ENCODE measurements at places on chromosomes 5 and 9.

DNA sequence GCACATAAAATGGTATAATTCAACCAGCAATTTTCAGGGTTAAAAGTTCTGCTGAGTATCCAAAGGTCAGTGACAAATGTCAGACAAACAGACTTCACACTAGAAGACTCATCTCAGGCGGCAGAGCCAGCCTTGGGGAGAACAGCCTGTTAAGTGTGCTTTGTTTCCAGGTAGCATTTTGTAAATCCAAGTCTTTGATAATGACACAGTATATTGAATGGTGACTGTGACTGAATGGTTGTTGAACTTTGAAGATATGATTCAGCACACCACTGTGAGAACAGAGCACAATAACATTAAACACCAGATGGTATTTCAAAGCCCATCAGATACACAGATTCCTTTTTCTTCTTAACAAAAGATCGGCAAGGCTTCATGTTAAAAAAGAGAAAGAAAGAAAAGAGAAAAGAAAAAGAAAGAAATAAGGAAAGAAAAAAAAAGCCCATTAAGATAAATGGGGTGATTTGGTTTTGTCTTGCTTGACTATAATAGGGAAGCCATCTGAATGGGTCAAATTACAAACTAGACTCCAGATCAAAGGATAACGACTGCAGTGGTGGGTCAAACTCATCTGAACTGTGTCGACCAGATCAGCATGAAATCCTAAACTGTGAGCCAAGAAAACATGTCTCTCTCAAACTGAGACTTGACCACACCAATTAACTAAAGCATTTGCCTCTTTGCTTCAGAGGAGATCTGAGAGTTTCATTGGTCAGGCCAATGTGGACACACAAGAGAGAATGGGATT lies 313.0 kb upstream of the ZNF608 start:
- no peak for DNase-seq

DNA sequence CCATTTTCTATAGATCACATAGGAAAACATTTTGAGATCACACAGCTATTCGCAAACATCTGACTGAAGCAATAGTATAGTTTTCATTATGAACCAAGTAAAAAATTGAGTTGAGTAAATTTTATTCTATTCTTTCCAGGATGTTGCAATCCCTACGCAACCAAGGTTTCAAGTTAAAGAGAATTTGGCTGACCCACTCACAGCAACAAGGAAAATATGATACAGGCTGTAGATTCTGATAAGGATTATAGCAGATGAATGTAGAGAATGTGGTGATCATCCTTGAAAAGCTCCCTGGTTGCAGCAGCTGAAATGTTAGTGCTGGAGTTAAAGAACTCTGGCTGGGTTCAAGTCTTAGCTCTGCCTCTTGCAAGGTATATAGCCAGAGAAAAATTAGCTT lies 4.7 kb downstream of the ABCA1 start:
- peak; percentile 55 for DNase-seq

- no peak for DNase-seq
Observed at GRCh38 chr5:4348919-4349318, 753.3 kb downstream of the IRX1 start.

DNA sequence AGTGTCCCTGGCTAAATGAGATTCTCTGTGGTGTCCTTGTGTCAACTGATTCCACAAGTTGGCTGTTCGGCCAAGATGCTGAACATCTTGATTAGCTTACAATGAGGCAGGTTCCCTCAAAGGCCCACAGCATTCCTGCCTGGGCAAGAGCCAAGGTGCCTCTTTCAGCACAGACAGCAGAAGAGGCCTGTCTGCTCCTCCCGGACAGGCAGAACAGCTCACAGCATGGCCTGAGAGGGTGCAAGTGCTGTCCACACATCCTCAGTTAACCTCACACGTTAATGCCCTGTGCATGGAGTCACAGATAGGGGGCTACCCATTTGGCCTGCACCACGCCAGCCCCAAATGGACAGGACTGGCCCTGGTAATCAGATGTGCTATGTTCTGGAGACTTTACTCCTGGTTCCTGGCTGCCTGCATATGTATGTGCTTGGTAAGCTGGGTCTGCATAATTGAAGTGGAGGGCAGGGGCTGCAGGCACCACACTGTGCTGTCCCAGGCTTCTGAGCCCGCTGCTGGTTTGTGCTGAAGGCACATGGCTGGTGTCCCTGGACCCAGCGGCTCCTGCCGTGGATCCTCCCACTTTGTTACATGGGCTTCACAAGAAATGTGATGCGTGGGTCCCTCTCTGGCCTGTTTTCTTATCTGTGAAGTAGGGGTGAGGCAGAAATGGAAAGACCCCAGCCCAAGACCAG lies 8.9 kb downstream of the CSF2 start:
- no peak for DNase-seq

DNA sequence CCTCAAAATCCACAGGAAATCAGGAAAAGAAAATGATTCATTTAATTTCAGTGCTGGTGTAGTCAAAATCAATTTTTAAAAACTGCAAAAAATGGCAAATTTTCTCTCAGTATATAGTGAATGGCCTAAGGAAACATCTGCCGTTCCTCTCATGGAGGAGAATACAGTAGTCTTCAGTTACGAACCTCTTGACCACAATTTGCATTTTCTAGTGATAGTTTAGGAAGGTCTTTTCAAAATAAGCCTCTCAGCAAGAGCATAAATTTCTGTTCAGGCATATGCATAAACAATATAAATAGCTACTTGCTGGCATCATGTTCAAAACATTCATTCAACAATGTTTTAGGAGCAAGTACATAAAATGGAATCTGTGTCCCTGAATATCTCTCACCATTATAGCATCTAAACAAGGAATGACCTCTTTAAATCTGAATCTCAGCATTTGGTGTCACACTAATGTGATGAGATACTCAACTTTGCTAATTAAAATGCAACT lies 33.5 kb downstream of the HAPLN1 start:
- no peak for DNase-seq

DNA sequence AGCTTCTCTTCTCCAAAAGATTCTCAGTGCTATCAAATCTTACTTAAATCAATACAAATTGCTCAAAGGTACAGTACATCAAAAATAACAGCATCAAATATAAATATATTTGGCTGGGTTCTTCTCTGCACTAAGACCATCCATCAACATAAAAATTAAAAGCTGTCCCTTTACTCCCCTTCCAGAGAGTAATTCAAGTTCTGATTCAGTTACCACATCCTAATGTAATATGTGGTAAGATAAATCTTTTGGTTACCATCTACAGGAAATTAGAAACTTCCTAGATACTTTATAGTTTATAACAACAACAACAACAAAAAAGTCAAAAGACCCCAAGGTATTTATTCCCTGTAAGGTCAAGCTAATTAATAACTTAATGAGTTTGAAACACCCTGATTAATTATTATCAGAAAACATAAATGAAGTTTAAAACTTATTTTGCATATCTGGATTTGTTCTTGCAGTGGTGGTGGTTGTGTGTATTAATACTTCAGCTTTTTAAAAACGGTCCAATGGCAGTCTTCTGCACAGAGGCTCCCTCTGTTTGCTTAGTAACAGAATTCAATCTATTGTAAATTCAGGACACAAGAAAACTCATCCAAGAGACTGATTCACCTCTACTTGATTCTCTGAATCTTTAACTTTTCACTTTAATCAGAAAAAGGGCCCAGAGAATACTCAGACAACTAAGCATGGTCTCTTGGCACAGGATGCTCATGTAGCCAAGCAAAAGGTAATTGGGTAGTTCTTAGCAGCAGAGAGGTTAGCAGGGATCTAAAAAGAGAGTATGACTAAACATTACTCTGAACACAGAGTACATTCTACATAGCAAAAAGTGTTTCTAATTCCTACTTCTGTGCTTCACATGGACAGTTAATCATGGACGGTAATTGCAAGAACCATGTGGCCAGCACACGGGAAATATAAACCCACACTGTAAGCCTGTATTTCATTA lies 20.1 kb downstream of the DIAPH1 start:
- no peak for DNase-seq

DNA sequence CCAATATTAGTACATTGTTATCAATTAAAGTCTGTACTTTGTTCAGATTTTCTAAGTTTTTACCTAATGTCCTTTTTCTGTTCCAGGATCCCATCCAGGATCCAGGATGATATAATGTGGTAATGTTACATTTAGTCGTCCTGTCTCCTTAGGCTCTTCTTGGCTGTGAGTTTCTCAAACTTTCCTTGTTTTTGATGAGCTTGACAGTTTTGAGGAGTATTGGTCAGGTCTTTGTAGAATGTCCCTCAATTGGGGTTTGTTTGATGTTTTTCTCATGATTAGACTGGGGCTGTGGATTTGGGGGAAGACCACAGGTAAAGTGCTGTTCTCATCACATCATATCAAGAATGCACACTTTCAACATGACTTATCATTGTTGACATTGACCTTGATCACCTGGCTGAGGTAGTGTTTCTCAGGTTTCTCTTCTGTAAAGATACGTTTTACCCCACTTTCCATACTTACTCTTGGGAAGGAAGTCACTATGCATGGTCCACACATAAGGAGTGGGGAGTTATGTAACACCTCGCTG lies 9.6 kb downstream of the NDFIP1 start:
- DNase-seq, result no peak

GRCh38 chr5:42878550-42878949 lies 66.9 kb upstream of the SELENOP start:
- no peak for DNase-seq

DNA sequence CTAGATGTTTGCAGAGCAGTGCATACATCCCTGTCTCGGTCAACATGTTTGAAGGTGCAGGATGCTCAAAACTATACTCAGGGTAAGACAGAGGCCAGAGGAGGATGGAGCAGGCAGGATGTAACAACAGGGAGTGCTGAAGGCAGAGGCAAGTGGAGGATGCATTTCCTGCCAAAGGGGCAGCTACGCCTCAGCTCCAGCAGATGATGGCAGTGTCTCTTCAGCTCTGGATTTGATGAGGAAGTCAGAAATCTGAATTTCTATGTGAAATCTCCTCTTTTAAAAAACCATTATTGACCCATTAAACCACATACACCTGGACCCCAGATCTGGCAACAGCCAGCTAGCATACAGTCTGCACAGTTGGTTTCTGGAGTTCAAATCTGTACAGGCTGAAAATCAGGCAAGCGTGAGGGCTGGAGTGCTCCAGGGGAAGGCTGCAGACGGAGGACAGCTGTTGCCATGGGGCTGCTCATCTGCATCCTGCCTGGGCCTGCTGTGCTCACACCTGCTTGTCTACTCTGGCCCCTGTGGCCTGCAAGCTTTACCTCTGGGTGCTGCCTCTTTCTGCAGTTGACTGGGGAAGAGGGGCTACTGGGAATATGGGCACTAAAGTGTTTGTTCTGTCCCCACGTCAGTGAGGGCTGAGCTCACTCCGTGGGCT lies 152.9 kb upstream of the SLC28A3 start:
- no peak for DNase-seq

GRCh38 chr5:37723162-37723961 lies 116.5 kb downstream of the GDNF start:
- DNase-seq, result no peak

- DNase-seq, result no peak
Observed at GRCh38 chr5:154179846-154180710, 10.5 kb upstream of the GALNT10 start.

DNA sequence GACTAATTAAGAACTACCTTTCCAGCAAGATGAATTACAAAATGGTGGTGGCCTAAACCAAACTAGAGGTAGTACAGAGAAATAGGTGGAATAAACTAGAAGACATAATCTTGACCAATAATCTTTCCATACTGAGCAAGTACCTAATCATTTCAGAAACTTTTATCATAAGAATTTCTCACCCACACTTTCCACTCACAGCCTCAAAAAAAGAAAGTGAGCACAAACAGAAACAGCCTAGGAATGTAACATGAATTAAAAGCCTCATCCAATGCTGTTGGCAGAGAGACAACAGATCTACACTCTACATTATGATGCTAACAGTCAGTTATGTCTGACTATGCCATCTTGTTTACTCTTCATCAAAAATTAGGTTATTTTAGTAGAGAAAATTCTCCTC lies 1.3 kb downstream of the RNF38 start:
- DNase-seq, result no peak

- DNase-seq, result no peak
Observed at GRCh38 chr9:93451849-93452709, 594 bp downstream of the FAM120A start.

DNA sequence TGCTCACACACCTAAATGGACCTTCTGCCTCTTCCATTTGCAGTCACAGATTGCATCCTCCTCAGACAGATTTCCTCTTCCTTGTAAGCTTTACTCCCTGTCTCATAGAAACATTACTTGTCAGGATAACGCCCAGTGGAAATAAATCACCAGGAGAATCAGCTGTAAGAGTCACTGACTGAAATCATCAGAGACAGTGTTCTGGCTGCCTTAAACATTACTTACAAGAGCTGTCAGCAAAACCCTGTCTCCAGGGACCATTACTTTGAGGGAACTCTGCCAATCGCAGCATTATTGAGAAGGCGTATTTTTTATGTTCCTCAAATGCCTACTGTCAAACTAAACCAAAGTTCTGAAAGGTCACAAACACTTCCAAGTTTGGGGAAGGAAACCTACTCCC lies 5.9 kb downstream of the DPYSL3 start:
- DNase-seq, result peak; percentile 60

- DNase-seq, result no peak
Observed at GRCh38 chr9:99173570-99174504, 47.9 kb downstream of the ALG2 start.

- no peak for DNase-seq
Observed at GRCh38 chr9:138038244-138038671, 160.7 kb downstream of the CACNA1B start.

DNA sequence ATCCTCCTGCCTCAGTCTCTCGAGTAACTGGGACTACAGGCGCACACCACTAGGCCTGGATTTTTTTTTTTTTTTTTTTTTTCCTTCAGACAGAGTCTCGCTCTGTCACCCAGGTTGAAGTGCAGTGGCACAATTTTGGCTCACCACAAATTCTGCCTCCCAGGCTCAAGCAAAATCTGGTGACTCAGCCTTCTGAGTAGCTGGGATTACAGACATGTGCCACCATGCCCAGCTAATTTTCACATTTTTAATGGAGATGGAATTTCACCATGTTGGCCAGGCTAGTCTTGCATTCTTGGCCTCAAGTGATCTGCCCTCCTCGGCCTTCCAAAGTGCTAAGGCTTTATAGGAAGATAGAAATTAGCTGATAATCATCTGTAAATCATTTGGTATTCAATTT lies 43.9 kb downstream of the NSA2 start:
- no peak for DNase-seq

GRCh38 chr9:121861501-121862180 lies 210.2 kb downstream of the DAB2IP start:
- DNase-seq, result no peak

GRCh38 chr5:38605610-38606009 lies 49.2 kb upstream of the LIFR start:
- DNase-seq, result no peak

GRCh38 chr9:76289042-76289441 lies 105.2 kb downstream of the RFK start:
- DNase-seq, result no peak

- no peak for DNase-seq
Observed at GRCh38 chr5:99605904-99606303, 677.1 kb upstream of the CHD1 start.

- no peak for DNase-seq
Observed at GRCh38 chr5:161399996-161400562, 146.4 kb downstream of the GABRB2 start.

All from AG09309 (cell line).